ENCODE measurements at places on chromosomes 1 and 21.

DNA sequence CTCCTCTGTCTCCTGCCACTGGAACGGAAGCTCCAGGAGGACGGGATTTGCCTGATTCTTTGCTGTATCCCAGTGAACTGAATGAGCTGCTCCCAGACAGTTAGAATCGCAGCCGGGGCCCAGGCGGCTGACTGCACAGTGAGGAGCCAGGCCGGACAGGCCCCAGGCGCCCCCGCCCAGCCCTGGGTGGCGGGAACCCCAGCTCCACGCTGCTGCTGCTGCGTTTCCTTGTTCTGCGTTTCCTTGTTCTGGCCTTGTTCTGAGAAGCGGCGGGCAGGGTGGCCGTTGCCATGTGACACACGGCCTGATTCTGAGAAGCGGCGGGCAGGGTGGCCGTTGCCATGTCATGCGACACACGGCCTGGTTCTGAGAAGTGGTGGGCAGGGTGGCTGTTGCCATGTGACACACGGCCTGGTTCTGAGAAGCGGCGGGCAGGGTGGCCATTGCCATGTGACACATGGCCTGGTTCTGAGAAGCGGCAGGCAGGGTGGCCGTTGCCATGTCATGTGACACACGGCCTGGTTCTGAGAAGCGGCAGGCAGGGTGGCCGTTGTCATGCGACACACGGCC is 56.2 kb downstream of the SLC37A1 start:
- no peak for DNase-seq

DNA sequence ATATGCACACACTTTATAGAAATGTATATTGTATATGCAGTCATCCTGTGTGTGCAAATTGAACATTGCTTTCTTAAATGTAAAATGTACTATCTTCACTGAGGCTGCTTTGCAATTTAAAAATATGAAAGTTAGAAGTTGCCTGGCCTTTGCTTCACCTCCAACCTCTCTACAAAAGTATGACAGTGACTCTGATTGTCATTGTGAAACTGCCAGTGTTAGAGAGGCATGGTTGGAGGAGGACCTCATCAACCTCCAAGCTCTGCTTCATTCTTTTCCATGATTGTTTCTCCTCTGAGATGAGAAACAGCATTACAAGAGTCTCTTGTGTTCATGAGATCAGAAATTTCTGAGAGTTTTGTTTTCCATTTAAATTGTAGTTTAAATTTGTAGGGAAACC is 185.5 kb downstream of the ZC3H11B start:
- DNase-seq = no peak

DNA sequence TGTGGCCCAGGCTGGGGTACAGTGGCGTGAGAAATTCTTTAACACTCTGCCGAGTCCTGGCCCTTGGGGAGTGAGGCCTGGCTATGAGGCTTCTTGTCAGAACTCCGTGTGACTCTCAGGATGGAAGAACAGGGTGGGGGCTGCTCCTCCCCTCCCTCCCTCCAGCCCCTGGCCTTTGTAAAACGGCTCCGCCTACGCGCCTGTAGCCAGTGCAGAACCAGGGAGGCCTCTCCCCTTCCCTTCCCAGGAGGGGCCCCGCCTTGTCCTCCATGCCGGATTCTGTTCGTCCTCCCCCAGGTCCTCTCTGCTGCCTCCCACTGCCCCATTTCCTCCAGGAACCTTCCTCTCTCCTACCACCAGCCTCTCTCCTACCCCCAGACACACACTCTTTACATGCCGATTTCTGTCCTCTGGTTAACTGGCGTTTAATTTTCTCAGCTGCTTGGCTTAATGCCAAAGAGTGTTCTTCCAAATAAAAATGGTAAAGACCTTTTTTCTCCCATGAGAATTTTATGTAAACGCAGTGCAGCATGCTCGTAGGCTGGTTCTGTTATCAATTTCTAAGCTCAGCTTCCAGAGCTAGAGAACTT is 21.0 kb downstream of the PDE9A start:
- DNase-seq = peak; percentile 90

- peak; percentile 98 for DNase-seq
Measured at GRCh38 chr1:16351994-16352841, at the start of gene FBXO42. FBXO42 (minus strand) TSS chr1:16352480; CDS start chr1:16315418, 37,062 bp downstream.

DNA sequence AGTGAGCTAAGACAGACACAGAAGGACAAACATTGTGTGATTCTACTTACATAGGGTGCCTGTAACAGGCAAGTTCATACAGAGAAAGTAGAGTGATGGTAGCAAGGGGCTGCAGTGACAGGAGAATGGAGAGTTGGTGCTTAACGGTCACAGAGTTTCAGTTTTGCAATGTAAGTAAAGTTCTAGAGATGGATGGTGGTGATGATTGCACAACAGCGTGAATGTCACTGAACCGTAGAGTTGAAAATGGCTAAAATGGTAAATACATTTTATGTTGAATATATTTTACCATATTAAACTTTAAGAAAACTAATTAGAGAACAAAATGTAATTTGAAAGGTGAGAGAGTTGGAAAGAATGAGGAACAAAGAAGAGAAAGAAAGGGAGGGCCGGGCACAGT is 8.7 kb downstream of the CFAP107 start:
- DNase-seq = no peak

GRCh38 chr1:244450597-244451538 is 841 bp downstream of the ADSS2 start:
- DNase-seq = peak; percentile 81

- no peak for DNase-seq
Measured at GRCh38 chr1:199283794-199284193, 645.0 kb downstream of the PTPRC start.

DNA sequence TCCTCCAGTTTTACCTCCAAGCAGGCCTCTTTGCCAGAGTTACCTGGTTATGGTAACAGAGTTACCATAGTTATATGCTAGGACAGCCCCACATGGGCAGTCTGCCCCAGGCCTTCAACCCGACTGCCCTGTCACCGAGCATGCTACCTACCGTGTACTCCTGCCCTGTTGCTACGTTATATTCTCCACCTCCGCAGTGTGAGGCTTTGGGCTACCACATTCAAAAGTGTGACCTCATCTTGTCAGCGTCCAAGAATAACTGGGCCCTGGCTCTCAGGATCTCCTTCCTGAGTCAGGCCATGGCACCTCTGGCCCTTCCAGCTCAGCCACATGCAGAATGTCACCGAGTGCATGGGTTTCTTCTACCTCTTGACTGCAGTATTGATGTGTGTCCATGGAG is 8.9 kb downstream of the MAPKAPK2 start:
- no peak for DNase-seq

DNA sequence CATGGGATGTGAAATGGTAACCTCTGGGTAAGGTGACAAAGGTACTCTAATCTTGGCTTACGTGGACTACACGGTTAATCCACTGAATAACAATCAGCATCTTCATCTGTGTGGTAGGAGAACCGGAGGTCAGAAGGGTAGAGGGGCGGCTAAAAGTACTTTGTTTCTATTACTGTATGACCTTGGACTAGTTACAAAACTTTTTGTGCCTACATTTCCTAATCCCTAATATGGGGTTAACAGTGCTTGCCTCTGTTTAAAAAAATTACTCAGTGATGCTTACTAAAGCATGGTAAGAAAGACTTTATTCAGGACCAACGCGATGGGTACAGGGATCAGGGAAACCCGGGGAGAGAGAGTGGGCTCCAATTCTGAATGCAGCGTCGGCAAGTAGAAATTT is 1.7 kb upstream of the MRPS6 start:
- DNase-seq = no peak

GRCh38 chr1:116806245-116806644 is 52.0 kb downstream of the CD2 start:
- no peak for DNase-seq

- no peak for DNase-seq
Measured at GRCh38 chr1:151352021-151352718, 5.1 kb upstream of the RFX5 start.

- DNase-seq = no peak
Measured at GRCh38 chr1:180151508-180151907, 3.2 kb upstream of the QSOX1 start.

- peak; percentile 38 for DNase-seq
Measured at GRCh38 chr1:185488808-185489207, 171.8 kb upstream of the IVNS1ABP start.

GRCh38 chr1:231626951-231627614 is 493 bp downstream of the DISC1 start:
- peak; percentile 87 for DNase-seq

- no peak for DNase-seq
Measured at GRCh38 chr1:214335567-214335966, 54.6 kb downstream of the SMYD2 start.

DNA sequence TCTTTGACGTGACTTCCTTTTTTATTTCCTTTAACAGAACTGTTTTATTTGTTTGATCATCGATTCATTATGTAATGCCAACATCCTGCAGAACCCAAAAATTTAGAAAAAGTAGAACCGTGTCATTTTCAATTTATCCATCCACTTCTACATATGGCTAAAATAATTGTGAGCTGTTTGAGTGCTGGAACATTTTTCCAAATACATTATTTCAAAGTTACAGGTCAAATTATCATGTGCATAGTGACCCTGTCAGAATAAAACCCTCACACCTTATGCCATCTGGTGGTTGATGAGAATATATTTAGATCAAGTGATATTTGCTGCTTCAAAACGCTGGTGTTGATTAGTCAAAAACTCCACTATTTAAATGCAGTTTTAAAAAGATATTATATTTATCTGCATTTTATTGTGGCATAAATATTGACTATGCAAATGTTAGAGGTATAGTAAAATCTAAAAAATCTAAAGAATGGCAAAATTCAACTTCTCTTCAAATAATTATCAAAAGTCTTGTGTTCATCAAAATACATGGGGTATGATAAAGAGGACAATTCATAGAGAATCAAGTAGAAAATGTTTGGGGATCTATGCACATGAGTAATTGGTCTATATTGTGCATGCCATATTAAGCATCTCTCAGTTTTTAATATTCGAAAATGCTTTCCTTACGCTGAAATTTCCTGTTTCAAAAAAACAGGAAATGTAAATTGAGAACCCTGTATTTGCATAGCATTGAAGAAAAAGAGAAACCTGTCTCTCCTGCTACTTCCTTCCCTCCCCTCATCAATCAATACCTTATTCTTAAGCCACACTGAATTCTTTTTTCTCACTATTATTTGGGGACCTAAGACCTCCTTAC is 39.7 kb downstream of the UBE2U start:
- no peak for DNase-seq

DNA sequence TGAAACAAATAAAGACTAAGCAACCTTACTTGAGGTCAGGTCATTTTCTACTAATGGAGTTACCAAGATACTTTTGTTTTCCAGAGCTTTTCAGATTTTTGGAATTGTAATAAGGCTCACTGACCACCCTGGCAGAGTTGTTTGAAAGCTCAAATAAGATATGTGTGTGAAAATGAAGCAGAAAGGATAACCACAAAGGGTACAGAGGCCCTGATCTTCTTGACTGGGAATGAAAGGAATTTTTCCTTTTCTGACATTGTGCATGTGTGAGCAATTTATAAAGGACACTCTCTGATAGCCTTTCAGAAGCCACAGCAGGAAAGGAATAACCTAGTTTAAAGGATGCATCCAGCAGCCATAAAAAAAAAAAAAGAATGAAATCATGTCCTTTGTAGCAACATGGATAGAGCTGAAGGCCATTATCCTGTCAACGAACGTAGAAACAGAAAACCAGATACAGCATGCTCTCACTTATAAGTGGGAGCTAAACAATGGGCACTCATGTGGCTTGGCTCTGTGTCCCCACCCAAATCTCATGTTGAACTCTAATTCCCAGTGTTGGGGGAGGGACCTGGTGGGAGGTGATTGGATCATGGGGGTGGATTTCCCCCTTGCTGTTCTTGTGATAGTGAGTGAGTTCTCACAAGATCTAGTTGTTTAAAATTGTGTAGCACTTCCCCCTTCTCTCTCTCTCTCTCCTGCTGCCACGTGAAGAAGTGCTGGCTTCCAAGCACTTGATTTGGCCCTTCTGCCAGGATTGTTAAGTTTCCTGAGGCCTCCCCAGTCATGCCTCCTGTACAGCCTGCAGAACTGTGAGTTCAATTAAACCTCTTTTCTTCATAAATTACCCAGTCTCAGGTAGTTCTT is 3.1 kb upstream of the SRP9 start:
- no peak for DNase-seq

DNA sequence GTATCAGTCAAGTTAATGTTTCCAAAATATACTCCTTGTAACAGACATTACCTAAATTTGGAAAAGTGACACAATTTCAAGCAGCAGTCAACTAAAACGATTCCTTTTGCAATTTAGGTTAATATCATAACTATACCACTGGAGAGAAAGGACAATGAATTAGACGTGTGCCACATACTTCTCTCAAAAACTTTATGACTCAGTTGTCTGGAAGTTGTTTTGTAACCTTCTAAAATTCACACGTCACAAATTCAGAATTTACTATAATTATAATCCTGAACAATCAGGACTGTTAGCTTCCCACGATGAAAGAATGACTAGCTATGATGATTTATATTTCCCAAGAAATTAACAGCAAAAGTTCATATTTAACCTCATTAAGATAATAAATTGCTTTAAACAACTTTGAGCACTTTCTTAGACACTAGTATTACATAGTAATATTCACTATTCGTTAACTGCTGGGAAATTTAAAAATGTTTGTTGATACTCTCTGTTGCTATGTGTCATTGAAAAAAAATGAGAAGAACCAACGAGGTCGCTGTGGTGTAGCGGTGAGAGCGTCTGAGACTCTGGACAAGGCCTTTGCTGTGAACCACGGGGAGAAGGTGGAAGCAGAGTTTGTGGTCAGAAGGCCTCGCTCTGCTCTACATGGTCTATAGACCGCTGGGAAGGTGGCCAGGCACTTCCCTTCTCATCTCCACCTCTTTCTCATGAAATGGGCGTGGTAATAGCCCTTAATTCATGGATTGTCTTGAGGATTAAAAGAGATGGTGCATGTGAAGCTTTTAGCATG is 27.9 kb upstream of the BATF3 start:
- DNase-seq = no peak

GRCh38 chr1:8363186-8363766 is 45.4 kb downstream of the SLC45A1 start:
- peak; percentile 49 for DNase-seq

GRCh38 chr1:15233689-15234088 is 13.3 kb upstream of the FHAD1 start:
- DNase-seq = no peak

GRCh38 chr1:53663529-53664300 is 75.2 kb downstream of the GLIS1 start:
- no peak for DNase-seq

- no peak for DNase-seq
Measured at GRCh38 chr1:245873883-245874671, 633.0 kb downstream of the SMYD3 start.

DNA sequence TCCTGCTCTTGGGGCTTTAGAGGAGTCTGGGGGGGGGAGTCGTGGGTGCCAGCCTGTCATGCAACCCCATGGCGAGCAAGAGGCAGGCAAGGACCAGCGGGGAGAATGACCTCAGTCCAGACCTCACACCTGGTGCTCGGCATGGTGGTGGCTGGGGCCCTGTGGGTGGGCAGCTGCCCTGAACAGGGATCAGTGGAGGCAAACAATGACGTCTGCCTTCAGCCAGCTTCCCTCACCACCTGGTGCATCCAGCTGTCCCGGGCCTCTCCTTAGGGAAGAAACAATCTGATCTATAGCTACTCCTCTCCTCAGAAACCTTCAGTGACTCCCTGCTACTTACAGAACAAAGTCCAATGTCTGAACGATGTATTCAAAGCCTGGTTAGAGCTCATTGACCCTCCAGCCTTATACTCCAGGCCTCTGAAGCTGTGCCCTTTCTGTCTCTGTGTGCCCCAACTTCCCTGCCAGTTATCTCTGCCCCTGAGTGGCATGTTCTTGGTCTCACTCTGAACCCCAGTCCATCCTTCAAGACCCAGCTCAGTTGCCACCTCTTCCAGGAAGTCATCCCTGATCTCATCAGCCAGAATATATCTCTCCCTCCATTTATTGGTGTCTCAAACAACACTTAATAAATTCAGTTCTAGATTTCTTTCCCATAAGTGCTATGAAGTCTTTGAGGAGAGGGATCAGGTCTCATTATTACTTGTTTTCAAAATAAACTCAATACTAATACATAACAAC is 6.6 kb downstream of the PADI2 start:
- DNase-seq = no peak
